ENCODE measurements at places on chromosomes 4 and X. TPM values are rescaled to one million over a fixed set of nuclear protein-coding genes. Genes with fewer than 3 reads are reported as not detected.

GRCh38 chrX:51931566-51932150, 38.2 kb downstream of the MAGED1 start:
- no peak for DNase-seq

DNA sequence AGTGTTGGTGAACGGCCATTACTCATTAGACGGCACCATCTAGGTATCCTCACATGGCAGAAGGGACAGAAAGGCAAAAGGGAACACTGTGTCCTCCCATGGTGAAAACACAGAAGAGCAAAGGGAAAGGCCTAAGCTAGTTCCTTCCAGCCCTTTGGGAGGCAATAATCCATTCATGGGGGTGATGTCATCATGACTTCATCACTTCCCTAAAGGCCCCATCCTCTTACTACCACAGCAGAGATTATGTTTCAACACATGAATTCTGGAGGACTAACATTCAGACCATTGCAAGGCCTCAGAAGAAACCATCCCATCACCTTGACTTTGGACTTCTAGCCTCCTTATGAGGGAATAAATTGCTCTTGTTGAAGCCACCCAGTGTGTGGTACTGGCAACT, 238.2 kb downstream of the MGST2 start:
- no peak for DNase-seq

GRCh38 chrX:123626962-123627361, 105.9 kb downstream of the THOC2 start:
- no peak for DNase-seq

- DNase-seq: no peak
These were observed 58.6 kb upstream of the MCF2 start for GRCh38 chrX:139766545-139766983.

- no peak for DNase-seq
These were observed 205.7 kb downstream of the AR start for GRCh38 chrX:67749536-67749935.

GRCh38 chr4:34245276-34245675, 1999.0 kb downstream of the ARAP2 start:
- DNase-seq: no peak

DNA sequence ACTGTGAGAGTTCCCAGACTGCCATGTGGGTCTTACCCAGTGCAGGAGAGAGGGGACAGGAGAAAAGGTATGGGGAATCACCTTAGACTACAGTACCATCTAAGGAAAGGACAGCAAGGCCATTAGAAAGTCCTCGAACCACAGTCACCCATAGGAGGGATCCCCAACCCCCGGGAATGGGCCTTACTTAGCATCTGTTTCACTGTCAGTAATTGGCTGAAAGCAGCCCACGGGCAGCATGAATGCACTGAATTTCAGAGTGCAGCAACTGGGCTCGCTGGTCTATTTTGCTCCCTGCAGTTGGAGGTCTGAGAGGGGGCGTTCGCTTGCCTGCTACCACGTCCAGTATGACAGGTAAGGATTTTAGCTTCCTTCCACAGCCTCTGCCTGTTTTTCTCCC, 50.4 kb upstream of the KLHL8 start:
- no peak for DNase-seq

- no peak for DNase-seq
These were observed 113.1 kb upstream of the INPP4B start for GRCh38 chr4:142959173-142959572.

The FNIP2 gene
- 40.3 TPM for total RNA-seq

Measured in breast epithelium (tissue), 4 donors.